Uterus (tissue), 4 donors: ENCODE measurements at places on chromosomes 13 and 19. TPM values are rescaled to one million over a fixed set of nuclear protein-coding genes. Genes with fewer than 3 reads are reported as not detected.

BRME1 gene
- total RNA-seq = 7.7 TPM

ZNF486 gene
- 4.7 TPM for total RNA-seq

ATP4B gene
- not detected for total RNA-seq

NMRK2 gene
- not detected for total RNA-seq

ZNF442 gene
- total RNA-seq = 5.0 TPM

- no peak for DNase-seq
Observed at GRCh38 chr19:46195104-46195503, 34.4 kb upstream of the IGFL1 start.

DNA sequence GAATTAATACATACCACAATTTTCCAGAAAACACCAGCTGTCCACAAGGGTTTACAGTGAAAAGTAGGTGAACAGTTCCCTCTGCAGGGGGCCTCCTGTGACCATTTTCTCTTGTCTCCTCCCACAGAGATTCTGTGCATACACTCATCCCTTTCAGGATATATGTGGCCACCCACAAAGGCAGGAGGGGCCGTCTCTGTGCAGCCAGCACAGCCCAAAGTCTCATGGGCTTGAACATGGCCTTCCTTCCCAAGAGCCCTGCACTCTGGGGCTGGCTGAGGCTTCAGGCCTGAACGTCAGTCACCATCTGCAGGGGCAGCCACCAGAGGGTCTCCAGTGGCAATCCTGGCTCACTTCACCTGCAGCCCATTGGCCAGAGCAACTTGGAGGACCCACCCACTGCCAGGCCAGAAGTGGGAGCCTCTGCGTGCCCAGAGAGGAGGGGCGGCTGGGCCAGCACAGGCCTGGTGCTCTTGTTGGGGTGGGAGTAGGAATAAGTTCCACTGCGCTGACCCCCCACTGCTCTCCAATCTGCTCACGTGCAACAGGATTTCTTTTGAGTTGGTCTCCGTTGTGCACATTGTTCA lies 25.1 kb downstream of the TMEM161A start:
- DNase-seq = no peak

- DNase-seq = no peak
Observed at GRCh38 chr13:106336668-106337067, 198.8 kb downstream of the EFNB2 start.

- DNase-seq = no peak
Observed at GRCh38 chr19:33798681-33799111, 2.0 kb downstream of the KCTD15 start.

DNA sequence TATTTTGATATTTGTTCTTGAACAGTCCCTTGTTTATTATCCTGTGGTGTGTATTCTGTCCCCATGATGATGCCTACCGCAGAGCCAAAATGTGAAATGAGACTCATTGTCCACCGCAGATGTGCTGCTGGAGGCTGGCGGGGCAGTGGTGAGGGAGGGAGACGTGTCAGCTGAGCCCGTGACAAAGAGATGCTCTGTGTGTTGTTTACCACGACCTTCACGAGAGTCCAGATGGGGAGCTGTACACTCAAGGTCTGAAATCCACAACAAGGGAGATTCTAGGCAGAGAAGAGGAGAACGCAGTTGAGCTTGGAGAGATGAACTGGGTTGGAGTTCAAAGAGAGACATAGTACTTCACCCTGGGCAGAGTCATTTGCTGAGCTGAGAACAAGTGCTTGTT lies 20.8 kb upstream of the AMER2 start:
- DNase-seq = no peak

- no peak for DNase-seq
Observed at GRCh38 chr19:12997967-12998940, 3.0 kb downstream of the NFIX start.

- no peak for DNase-seq
Observed at GRCh38 chr19:5628461-5628860, 5.6 kb downstream of the SAFB start.

- no peak for DNase-seq
Observed at GRCh38 chr13:59038824-59039223, 1124.9 kb downstream of the DIAPH3 start.
